ENCODE measurements at places on chromosomes 12 and 14.

GRCh38 chr12:19575337-19576243 is 136.3 kb downstream of the AEBP2 start:
- DNase-seq: no peak

DNA sequence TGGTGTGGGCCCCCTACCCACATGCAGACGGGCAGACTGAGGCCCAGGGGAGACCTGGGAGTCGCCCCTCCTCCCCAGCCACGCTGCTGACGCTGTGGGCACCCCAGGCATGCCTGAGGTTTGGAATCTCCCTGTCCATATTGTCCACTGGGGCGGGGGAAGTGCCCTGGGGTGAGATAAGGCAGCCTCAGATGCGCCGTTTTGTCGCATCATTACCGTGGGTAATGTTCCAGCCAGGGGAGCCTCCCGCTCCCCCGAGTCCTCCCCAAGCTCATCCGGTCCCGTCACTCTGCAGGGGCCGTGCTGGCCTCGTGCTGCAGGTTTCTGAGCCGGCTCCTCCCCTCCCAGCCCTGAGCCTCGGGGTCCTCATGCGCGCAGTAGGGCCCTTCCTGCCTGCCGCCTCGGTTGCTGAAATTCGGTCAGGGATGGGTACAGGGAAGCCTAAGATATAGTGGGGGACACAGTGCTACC is 11.4 kb downstream of the INF2 start:
- DNase-seq: no peak

DNA sequence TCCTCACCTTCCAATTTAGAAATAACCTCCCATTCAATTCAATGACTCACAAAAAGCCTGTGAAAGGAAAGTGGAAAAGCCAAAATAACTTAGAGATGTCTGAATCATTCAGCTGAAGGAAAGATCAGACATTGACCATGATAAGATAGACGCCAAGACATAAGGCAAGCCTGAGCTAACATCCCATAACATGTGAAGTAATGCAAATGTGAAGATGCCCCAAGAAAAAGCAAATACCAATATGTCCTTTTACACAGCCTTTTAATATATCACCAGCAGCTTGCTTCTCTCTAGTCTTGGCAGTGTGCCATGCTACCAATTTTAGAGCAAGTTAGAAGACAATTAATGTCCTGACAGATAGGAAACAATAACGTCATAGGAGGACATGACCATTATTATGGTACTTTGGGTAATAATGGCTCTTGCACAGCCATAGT is 2.4 kb upstream of the NUMB start:
- DNase-seq: no peak

DNA sequence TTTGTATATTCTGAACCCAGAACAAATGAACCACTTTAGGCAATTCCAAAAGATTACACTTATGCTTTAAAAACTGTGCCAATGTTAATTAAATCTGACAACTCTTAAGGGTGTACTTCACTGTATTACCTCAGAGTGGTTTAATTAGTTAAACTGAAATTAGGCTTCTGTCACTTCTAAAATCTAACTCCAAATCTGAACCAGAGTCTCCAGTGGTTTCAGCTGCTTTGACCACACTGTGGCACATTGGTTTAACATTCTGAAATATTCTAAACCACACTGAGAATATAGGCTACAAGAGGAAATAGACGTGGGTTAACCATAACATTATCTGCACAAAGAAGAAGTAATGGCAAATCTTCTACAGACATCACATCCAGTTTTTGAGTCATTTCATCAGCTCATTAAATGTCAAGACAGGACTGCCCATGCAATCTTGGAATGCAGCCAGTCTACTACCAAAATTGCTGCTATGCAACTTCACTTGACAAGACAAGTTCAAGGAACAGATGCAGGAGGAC is 94.8 kb downstream of the LRP6 start:
- no peak for DNase-seq

- no peak for DNase-seq
These were observed 40.8 kb downstream of the CCNK start for GRCh38 chr14:99522025-99522401.

DNA sequence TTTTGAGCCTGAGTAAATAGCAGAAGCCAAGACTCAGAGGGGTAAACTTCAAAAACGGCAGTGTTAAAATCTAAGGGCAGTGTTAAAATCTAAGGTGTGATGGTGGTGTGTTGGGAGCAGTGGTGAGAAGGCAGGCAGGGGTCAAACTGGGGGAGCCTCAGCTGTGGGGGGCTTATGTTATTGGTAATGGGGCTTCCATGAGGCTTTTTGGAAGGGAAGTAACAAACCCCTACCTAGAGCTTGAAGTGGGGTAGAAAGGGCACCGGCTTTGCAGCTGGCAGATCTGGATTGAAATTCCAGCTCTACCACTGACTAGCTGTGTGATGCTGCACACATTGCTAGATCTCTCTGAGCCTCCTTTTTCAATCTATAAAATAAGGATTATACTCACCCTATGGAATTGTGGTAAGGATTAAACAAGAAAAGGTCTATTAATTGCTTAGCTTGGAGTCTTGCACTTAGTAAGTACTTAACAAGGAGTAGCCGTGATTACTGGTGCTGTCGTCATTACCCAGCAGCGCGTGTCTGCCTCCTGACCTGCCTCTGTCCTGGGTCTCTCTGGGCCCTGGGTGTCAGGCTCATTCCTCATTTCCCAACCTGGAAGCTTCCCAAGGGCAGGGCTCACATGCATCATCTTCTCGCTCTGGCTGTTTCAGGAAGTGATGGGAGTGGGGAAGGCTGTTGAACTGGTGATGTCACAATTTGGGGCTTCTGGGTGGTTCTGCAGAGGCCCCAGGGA is 18.5 kb upstream of the KRT80 start:
- DNase-seq: no peak

GRCh38 chr12:45987340-45987727 is 3.0 kb downstream of the SCAF11 start:
- no peak for DNase-seq

- no peak for DNase-seq
These were observed 18.2 kb upstream of the PPFIBP1 start for GRCh38 chr12:27505761-27506160.

GRCh38 chr14:89143595-89143994 is 273.4 kb downstream of the FOXN3 start:
- no peak for DNase-seq

DNA sequence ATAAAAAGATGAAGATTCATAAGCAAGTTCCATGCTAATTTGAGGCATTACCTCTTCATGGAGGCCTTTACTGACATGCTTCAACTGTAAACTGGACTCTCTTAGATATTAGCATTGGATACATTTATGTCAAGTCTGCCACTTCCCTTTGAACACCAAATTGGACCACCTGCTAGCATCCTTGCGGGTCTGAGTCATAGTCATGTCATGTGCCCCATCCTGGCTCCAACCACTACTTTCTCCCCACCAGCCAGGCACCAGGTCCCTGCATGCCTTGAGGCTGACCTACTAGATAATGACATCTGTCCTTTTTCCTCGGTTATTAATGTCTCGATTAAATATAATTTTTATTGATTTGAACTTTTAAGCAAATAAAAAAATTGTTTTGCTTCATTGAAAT is 32.9 kb upstream of the EEA1 start:
- DNase-seq: no peak

DNA sequence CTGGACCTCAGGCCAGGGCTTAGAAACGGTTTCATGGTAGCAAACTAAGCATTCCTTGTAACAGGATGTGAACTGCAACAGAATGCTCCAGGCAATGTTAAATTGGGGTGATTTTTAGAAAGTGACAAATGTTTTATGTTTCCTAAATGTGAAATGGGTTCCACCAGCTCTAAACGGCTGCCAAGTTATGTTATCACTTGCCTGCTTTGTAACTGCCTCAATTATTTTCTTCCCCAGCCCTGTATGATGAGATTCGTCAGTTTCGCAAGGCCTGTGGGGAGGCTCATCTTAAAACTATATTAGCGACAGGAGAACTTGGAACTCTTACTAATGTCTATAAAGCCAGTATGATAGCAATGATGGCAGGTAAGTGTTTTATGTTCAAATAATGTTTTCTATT is 70.9 kb downstream of the DERA start:
- DNase-seq: no peak

All from anterior cingulate cortex (tissue), 58 donors.